ENCODE measurements at places on chromosomes 4 and X. TPM values are rescaled to one million over a fixed set of nuclear protein-coding genes. Genes with fewer than 3 reads are reported as not detected.

BRS3 gene
- total RNA-seq = not detected

AR gene
- 13.4 TPM for total RNA-seq

PGRMC1 gene
- total RNA-seq = 380 TPM

DCHS2 gene
- total RNA-seq = 7.6 TPM

DNA sequence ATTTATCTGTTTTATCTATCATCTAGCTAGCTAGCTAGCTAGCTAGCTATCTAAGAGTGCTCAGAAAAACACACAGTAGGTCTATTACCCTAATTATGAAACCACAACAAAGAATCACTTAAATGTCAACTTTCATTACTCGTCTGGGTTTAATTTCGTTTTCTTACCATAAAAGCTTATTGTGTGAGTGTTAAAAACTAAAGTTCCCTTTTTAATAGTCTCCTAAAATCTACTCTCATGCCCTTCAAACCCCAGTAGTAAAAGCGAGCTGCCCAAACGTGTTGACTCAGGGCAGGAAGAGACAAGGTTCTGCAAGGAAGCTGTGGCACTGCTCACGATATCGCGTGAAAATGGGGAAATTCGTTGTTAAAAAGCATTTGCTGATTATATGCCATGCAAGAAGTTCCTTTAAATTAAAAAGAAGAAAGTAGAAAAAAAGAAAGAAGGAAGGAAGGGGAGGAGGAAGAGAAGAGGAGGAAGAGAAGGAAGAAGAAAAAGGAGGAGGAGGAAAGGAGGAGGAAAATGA is 595 bp downstream of the MBNL3 start:
- DNase-seq = no peak

GRCh38 chr4:94548571-94548970 is 96.8 kb downstream of the PDLIM5 start:
- DNase-seq = peak; percentile 33

DNA sequence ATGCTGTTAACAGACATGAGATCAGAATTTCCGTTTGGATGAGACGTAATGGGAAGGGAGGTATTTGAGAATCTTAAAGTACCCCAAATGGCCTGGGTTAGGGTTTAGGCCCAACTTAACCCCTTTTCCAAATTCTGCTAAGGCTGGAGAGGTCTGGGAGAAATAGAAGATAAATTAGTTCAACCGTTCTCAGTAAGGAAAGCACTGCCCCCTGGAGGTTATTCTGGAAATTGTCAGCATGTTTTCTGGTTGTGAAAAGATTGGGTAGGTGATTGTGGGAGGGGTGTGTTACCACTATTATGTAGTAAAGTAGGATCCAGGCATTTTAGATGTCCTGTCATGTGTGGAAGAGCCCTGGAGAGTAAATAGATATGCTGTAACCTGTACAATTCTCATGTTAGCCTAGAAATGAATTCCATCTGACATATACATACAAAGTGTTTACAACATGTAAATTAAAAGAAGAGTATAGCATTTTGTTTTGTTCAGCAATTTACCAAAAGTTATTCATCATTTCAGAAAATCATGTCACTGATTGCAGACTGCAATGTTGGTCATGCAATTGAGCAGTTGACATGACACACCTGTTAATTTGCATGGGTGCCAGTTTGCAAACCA is 26.8 kb upstream of the GRXCR1 start:
- peak; percentile 83 for DNase-seq

DNA sequence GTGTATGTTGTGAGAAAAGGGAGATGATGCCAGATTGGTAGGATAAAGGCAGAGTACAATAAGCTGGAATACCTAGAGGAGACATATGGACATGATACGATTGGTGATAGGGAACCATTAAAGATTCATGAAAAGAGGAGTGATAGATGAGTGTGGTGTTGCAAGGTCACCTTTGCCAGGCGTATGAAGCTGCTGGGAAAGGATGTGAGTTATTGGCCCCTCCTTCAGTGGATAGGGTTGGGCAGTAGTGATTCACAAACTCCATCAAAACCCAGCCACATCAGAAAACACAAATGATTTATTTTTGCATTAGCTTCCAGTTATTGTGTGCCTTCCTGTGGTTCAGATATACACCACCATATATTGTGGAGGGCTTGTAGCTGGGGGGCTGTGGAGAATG is 34.3 kb downstream of the TMEM164 start:
- no peak for DNase-seq

GRCh38 chrX:44906542-44906941 is 33.6 kb downstream of the KDM6A start:
- DNase-seq = no peak

DNA sequence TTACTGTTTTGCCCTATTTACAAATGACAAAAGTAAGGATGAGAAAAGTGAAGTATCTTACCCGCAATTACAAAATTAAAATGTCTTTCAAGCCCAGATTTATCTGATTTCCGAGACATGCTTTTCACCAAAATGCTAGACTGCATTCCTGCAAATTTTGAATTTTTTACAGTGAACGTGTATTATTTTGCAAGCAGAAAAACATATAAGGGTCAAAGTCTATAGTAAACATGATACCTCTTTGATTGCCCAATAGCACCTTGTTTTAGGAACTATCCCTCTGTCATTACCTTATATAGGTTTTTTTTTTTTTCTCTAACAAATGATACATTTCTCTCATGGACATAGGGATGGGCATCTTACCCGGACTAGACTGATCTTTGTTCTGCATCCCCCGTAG is 134.2 kb upstream of the RAP2C start:
- no peak for DNase-seq

Data from GM23338 (cell line).